ENCODE measurements at places on chromosomes 1 and 21.
A peak's percentile ranks its signal among the peaks of the same experiment; 100 is the strongest.

GRCh38 chr21:40186045-40186444 lies 318.8 kb downstream of the PCP4 start:
- DNase-seq = no peak

- no peak for DNase-seq
Observed at GRCh38 chr21:41799763-41800162, 32.9 kb upstream of the RIPK4 start.

GRCh38 chr1:179017383-179018326 lies 8.0 kb upstream of the FAM20B start:
- no peak for DNase-seq

GRCh38 chr1:89763649-89763986 lies 57.2 kb upstream of the LRRC8D start:
- DNase-seq = no peak

DNA sequence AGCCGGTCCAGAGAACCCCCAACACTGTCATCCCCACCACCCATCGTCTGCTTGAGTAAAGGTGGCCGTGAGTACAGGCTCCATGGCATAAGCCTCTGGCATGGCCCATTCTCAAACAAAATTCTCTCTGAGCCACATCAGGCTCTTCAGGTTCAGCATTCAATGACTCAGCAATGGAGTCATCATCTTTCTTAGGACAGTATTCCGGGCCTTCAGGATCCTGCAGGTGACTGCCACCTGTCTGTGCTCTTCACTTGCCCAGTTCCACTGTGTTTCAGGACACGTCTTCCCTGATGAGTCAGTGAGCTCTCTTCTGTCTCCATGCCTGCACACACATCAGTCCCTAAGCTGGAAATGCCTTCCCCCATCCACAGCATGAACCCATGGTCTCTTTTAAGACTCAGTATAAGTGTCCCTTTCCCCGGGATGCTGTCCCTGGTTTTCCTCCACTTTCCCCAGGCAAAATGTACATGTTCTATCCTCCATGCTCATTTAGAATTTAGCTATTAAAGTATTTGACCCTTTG lies 81.1 kb upstream of the FGGY start:
- DNase-seq = no peak

GRCh38 chr1:37741662-37742061 lies 23.3 kb downstream of the EPHA10 start:
- DNase-seq = no peak

- DNase-seq = no peak
Observed at GRCh38 chr1:41838266-41838665, 80.5 kb downstream of the HIVEP3 start.

DNA sequence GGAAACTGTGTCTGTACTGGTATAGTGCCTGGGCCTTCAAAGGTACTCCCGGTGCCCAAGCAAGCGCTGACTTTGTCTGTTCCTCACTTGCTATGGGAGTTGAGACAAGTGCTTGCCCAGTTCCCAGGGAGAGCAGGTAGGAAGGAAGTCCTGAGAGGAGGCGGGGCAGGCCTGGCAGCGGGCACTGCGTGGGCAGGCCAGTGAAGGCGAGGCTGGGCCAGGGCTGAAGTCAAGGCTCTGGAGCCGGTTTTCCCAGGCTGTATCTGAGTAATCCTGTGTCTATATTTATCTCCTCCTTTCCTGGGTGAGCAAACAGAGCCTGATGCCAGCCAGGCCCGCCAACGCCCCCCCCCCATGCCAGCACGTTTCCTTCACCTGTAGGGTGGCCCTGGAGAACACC lies 15.9 kb upstream of the EDN2 start:
- DNase-seq = no peak

GRCh38 chr1:234882898-234883297 lies 245.7 kb downstream of the TOMM20 start:
- DNase-seq = no peak

- no peak for DNase-seq
Observed at GRCh38 chr1:219548386-219548785, 64.5 kb downstream of the ZC3H11B start.

DNA sequence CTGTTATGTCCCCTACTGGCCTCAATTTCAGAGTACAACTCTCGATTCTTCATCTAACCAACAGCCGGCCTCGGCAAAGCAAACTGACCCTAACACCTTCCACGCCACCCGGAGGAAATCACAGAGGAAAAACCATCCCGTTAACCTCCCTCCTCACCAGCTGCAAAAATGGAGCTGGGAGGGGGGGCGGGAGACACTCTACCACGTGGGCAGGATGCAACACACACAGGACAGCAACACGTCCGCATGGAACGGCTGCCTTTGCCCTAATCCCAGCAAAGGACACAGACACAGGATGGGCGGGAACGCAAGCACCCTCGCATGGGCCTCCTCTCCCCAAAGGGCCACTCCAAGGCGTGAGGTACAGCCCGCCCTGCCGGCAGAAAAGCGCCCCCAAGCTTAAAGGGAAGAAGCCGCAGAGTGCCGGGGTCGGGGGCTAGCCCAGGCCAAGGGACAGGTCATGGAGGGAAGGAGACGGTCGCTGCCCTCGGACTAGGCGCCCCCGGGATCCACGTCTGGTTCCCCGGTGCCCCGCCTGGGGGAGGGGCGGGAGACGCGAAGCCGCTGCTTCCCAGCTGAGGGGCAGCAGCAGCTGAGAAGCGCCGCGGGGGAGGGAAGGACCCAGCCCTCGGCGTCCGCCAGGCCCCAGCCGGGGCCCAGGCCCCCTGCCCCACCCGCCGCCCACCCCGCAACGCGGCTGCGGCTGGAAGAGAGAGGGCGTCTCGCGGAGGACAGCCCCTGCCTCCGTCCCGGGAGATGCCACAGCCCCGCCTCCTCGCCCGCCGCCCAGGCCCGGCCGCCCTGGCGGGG lies 590 bp downstream of the FOXJ3 start:
- peak; percentile 65 for DNase-seq

DNA sequence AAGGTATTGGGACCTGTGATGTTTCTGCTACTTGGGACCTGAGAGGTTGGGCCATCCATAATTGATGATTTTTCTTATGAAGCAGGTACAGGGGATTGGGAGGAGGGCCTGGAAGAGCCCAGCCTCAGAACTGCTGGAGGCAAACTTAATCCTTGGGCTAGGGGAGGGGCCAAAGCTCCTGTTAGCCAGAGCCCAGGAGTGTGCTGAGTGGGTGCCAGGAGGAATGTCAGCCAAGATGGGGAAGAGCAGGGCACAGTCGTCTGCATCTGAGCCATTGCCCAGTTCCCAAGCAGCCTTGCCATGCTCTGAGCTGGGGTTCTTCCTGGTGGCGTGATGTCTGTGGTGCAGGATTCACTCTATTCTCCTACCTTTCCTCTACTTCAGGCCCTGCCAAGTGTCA lies 5.8 kb downstream of the MAPKAPK2 start:
- peak; percentile 57 for DNase-seq

DNA sequence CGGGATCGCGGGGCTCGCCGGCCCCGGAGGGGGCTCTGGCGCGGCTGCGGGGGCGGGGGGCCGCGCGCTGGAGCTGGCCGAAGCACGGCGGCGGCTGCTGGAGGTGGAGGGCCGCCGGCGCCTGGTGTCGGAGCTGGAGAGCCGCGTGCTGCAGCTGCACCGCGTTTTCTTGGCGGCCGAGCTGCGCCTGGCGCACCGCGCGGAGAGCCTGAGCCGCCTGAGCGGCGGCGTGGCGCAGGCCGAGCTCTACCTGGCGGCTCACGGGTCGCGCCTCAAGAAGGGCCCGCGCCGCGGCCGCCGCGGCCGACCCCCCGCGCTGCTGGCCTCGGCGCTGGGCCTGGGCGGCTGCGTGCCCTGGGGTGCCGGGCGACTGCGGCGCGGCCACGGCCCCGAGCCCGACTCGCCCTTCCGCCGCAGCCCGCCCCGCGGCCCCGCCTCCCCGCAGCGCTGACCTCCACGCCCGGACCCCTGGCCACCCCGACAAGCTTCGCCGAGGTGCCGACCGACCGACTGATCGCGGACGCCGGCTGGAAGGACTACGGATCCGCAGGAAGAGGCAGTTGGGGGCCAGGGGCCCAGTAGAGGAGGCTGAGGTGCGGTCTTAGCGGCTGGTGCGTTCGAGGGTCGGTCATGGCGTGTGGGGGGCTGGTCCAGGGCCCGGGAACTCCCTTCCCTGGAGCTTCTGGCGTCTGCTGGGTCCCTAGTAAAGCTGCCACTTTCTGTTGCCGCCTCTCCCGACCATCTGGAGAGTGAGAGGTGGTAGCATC lies 711 bp downstream of the TRNP1 start:
- DNase-seq = no peak

- no peak for DNase-seq
Observed at GRCh38 chr1:156914440-156914856, 6.0 kb upstream of the LRRC71 start.

DNA sequence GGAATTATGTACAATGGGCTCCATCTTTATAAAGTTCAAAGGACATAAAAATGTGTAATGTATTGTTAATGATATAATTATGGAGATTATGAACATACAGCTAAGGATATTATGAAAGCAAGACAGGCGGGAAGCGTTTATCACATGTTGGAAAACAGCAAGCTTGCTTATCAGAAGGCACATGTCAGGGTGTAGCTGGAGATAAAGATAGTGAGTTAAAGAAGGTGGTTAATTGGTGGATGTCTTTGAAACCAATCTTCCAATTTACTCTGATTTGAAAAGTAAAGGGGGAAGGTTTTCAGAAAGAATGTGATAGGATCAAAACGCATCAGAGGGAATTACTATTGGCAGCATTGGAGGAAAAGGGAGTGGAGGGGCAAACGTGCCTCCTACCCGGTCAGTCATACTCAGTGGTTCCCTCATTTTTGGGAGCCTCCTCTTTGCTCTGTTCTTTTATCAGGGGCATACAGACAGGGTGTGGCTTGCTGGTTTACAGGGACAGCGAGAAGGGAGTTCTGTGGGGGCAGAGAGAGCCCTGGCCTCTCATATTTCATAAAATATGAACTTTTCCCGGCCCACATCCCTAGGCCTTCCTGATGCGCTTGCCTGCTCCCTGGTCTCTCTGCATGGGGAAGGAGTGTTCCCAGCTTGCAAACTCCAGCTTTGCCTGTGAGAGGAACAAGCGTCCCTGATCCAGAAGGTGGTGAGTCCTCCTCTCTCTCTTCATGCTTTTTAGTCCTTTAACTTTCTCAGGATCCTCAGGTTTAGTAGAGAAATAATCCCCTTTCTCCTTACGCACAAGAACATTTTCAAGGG lies 8.0 kb upstream of the SVBP start:
- no peak for DNase-seq

DNA sequence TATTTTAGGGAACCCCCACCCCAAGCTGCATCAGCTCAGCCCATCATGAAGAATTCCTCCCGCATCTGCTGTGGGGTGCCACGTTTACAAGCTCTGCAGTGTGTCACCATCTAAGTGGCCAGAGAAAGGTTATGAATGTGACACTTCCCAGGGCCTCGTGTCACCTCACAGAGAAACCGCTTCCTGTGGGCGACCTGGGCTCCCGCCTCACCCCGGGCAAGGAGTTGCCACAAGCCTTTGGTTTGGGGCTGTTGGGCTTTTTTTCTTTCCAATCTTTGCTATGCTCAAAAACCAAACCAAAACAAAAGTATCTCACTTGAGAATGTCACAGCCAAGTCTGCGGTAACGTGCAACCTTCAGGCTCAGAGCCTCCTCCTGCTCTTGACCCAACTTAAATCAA lies 82.1 kb upstream of the ARHGEF16 start:
- DNase-seq = no peak

DNA sequence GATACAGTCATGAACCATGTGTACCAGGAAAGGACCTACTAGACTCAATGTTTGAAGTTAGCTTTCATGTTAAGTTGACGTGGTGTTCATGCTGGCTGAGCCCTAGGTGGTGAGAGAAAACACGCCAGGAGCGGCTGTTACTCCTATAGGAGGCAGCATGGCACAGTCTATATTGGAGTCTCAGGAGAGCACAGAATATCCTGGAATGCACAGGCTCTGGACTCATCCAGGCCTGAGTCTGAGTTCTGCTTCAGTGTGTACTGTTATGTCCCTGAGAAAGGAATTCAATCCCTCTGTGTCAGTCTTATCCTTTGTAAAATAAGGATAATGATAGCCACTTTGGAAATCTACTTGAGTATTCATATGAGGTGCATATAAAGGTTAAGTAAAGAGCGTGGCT lies 41.2 kb downstream of the DPT start:
- DNase-seq = no peak

- peak; percentile 42 for DNase-seq
Observed at GRCh38 chr1:182164273-182164672, 102.8 kb upstream of the ZNF648 start.

DNA sequence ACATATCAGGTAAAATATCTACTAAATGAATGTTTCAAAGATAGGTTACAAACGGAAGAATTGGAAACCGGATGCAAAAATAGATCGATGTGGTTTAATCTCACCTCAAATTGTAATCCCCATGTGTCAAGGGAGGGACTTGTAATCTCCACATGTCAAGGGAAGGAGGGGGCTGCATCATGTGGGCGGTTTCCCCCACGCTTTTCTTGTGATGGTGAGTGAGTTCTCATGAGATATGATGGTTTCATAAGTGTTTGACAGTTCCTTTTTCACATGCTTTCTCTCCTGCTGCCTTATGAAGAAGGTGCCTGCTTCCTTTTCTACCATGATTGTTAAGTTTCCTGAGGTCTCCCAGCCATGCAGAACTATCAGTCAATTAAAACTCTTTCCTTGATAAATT lies 408.7 kb upstream of the TMPRSS15 start:
- no peak for DNase-seq

DNA sequence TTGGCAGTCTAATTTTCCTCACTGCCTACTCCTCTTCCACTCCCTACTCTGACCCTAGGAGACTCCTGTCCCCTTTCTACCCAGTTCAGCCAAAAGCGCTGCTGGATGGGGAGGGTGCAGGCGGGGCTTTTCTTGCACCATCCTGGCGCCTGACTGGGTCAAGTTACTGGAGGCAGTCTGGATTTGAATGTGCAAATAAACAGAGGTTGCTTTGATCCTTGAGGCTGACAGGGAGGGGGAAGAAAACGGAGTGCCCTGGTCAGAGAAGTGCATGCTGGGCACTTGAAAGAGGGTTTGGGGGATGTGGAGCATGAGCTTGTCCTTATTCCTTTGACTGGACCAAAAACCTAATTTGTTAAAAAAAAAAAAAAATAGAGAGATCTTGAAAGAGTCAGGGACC lies 76.8 kb upstream of the SOX13 start:
- DNase-seq = peak; percentile 48

- no peak for DNase-seq
Observed at GRCh38 chr1:6251681-6252373, 7.8 kb downstream of the HES3 start.

DNA sequence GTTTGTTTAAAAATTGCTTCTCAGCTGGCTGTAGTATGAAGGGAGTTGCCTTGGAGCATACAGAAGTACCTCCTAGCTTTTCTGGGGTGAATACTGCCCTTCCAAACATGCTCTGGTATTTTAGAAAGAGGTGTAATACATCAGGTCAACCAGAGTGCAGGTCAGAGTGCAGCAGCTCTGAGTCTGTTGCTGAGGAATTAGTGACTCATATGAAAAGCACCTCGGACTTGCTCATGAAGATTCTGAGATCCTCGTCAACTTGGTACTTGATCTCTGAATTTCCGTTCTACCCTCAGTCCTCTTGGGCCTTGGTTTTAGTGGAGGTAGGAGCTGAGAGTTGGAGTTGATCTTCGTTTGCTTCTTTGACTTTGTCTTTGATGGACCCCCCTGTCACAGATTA lies 67.3 kb downstream of the NOS1AP start:
- no peak for DNase-seq
